Mesenchymal stem cell (in vitro differentiated cells and primary cell): ENCODE measurements at places on chromosomes 3 and 15.

DNA sequence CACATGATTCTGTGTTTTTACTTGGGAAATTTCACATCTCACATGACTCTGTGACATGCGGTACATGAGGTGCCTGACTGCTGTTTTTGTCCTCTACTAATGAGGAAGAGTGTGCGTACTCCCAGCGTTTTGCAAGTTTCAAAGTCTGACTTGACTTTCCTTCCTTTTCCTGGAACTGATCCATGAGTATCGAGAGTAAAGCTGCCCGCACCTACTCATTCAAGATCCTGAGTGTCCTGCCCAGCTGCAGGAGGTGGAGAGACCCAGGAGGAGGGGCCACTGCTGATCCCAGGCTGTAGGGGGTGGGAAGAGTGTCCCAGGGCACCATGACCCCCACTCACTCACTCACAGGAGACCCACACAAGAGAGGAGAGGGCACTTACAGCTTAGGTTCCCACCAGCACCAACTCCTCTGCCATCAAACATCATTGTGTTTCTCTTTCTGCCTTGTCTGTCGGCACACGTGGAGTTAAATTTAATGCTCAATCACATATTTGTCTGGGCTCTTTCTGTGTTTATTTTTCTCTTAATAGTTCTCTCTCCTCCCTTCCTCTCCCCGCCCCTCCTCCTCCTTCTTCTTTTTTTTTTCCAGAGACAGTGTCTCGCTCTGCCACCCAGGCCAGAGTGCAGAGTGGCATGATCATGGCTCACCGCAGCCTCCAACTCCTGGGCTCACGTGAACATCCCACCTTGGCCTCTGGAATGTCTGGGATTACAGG is 1.4 kb downstream of the CCR5AS start:
- H3K4me3 ChIP-seq = no peak overlapping the region
- peak; percentile 7 for DNase-seq
- H3K4me1 ChIP-seq = peaks cover 11% of the 10 kb centered on the region
- no peak overlapping the region for H3K27ac ChIP-seq
- no peaks in the 10 kb centered on the region for H3K36me3 ChIP-seq

DNA sequence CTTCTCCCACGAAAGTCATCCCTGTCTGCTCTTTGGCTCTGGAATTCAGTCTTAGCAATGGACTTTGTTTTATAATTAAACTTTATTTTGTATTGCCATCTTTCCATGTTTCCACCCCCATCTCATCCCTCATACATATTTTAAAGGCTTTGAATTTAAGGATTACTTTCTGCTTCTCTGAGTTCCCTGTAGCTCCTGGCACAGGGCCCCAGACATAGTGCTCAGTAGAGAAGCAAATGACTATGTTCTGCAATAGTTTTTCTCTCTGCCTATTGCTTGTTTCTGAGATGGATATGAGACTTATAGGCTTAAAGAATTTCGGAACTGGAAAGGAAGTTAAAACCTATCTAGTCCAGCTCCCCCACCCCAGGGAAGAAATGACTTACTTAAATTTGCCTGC is 197.0 kb downstream of the LPP start:
- no peak overlapping the region for H3K27ac ChIP-seq
- no peaks in the 10 kb centered on the region for H3K27me3 ChIP-seq
- no peak for DNase-seq
- H3K4me3 ChIP-seq = no peak overlapping the region
- peaks cover 3% of the 10 kb centered on the region for H3K36me3 ChIP-seq

DNA sequence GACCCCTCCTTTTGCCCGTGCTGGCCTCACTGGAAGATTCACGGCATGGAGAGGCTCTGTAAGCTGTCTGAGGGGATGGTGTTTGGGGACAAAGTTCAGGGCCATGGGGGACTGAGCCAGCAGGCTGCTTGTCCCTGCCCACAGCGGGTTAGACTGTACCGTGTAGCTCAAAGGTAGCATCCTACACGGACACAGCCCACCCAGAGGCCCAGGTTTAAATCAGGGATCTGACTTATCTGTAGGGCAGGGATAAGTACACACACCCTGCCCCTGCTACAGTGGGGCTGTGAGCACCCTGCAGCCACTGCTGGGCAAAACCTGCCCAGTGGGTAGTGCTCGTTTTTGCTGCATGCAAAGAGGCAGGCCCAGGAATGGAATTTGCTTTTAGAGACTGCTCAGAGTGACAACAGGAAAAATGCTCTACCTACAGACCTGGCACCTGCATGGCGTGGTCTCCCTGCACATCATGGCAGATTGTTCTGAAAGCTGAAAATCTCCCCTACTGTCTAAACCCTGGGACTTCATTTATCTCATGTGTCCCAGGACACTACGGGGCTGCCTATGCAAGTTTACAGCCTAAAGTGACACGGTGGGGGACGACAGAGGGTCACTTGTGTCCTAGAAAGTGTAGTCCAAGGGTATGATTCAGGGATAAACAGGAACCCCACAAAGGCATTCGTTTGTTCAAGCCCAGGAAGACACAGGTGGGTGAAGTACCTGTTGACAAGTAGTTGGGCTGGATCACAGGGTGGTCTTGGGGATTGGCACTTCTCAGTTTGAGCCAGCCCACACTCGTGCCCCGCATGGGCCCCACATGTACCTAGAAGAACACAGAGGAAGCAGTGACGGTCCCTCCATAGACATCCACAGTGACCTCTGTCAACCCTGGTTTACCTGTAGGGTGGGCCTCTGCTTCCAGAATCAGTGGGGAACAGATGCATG is 27.7 kb downstream of the CHDH start:
- no peaks in the 10 kb centered on the region for H3K27me3 ChIP-seq
- H3K4me3 ChIP-seq = no peak overlapping the region
- DNase-seq = no peak
- no peak overlapping the region for H3K27ac ChIP-seq

DNA sequence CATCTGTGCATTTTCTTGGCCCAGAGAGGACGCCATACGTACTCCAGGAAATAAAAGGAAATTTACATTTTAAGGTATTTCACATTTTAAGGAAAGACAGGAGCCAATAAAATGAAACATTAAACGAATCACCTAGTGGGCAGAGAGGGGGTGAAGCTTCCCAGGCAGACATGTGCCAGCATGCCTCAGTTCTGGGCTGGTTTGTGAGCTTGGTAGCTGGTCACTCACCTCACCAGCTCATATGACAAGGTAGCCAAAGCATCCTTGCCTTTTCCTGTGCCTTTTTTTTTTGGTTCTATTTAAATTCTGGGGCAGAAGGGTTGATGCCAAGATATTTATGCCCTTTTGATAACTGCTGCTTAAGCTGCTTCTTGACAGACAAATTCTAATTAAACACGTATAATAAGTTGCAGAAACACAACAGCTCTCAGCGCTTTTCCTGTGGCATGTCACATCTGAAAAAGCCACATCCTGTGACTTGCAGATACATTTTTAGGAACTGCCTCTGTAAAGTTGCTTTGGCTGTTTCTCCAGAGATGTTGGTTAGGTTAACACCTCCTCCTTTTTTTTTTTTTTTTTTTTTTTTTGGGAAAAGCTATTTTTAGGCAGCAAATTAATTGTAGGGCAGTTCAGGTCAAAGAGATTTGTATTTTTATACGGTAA is 218.6 kb downstream of the PDCD6IP start:
- H3K27ac ChIP-seq = no peak overlapping the region
- no peaks in the 10 kb centered on the region for H3K27me3 ChIP-seq
- no peak overlapping the region for H3K4me3 ChIP-seq
- H3K4me1 ChIP-seq = no peaks in the 10 kb centered on the region
